Astrocyte of the cerebellum (primary cell): ENCODE measurements at places on chromosomes 3 and 15.

- no peak for DNase-seq
Measured at GRCh38 chr3:29871087-29871486, 590.2 kb downstream of the RBMS3 start.

DNA sequence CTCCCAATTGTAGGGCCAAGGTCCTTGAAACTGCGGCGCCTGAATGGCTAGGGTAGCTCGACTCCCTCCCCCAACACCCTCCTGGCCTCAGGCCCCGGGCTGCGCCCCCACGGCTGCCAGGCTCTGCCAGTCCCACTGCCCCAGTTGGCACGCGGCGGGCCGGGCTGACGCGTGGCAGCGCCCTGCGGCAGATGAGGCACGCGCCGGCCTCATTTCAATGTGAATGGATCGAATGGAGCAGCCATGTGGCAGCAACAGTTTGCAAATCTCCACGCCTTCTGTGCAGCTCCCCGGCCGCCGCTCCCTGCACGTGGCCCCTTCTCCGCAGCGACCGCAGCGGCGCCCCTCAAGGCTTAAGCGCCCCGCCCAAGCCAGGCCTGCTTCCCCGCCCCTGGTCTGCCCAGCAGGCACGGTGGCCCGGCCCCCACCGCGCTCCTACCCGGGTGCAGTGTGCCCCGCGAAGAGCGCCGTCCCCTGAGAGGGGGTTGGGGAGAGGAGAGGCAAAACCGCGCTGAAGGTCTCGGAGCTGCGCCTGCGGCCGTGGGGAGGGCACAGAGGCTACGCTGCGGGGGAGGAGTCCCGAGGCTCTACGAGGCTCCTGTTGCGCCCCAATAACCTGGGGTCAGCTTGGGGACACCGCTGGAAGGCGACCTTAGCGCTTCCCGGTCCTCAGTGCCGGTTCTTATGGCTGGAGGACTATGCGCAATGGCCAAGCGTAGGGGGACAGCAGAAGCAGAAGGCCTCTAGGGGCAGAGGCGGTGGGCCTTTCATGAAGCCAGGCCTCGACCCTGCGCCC, 3.1 kb upstream of the DLL4 start:
- no peak for DNase-seq

GRCh38 chr15:59327942-59328341, 44.7 kb downstream of the MYO1E start:
- DNase-seq = no peak

GRCh38 chr3:189195302-189195701, 23.5 kb downstream of the TPRG1 start:
- DNase-seq = no peak

DNA sequence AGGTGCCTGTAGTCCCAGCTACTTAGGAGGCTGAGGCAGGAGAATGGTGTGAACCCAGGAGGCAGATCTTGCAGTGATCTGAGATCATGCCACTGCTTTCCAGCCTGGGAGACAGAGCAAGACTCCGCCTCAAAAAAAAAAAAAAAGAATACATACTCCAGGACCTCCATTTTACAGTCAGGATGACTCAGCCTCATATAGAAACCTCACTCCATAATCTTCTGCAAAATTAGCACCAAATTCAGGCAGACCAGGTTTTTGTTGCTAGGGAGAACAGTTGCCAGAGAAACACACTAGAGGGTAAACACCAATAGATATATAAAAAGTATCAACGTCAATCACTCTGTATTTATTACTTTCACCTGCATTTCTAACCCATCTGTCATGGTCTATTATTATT, 28.3 kb upstream of the AP3B2 start:
- no peak for DNase-seq

DNA sequence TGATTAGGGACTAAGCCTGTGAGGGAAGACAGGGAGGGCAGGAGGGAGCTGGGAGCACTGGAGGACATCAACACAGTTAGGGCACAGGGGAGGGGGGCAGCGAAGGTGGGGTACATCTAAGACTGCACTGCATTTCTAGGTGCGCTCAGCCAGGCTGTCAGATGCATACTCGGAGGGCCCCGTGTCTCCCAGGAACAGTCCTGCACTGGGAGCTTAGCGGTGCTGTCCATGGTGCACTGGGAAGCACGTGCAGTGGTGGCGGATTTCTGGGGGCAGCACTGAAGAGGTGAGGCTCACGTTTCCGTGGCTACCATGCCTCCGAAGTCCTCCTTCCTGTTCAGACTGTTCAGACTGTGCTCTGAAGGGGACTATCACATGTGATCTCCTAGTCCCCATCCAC, 54.4 kb downstream of the ROPN1B start:
- DNase-seq = no peak

- DNase-seq = no peak
Measured at GRCh38 chr15:57544848-57545480, 46.7 kb upstream of the MYZAP start.

GRCh38 chr3:27596334-27596841, 112.2 kb upstream of the SLC4A7 start:
- peak; percentile 72 for DNase-seq

- DNase-seq = no peak
Measured at GRCh38 chr15:42732095-42732827, 4.7 kb downstream of the CDAN1 start.

DNA sequence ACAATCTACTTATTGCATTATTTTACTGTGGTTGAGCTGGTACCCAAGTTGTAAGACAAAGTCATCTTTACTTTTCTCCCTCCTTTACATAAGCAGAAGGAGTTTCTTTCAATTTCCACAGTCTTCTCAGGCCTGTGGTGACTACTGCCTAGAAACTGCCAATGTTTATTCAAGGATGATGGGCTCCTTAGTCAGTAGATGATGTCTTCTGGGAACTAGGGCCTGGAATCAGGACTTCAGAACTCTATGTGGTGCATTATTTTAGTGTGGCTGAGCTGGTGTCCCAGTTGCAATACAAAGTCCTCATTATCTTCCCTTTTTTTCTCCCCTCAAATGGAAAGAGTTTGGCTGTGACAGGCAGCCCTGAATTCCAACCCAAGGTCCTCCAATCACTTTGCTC, 1762.5 kb downstream of the SI start:
- no peak for DNase-seq

DNA sequence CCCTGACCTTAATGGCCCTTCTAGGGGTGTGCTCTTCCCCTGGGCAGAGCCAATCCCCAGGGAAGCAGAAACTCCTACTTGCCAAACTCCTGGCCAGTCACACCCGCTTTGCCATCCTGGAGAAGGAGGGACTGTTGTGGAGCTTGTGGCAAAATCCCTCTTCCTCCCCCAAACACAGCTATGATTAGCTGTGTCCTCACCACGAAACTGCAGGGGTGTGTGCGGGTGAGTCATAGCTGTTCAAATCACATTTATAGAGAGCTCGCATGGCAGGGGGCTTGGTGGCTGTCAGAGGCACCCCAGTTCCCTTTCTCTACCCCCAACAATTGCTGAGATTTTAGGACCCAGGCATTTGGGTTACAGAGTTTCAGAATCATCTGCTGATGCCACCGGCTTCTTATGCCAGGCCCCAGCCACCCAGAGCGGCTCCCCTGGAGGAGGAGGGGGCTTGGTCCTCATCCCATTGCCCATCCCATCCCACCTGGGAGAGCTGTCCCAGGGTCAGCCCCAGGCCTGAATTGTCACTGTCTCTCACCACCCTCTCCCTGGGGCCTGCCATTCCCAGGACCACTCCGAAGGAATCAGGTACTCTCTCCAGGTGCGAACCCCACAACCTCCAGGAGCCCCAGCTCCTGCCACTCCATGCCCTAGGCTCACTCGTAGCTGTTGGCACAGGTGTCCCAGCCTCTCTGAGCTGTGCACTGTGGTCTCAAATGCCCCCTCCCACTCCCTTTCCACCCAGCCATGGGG, 28.8 kb upstream of the MAGEF1 start:
- no peak for DNase-seq

GRCh38 chr3:32596909-32597369, 26.3 kb upstream of the DYNC1LI1 start:
- no peak for DNase-seq

- DNase-seq = no peak
Measured at GRCh38 chr15:67821784-67822440, 3.4 kb upstream of the SKOR1 start.

DNA sequence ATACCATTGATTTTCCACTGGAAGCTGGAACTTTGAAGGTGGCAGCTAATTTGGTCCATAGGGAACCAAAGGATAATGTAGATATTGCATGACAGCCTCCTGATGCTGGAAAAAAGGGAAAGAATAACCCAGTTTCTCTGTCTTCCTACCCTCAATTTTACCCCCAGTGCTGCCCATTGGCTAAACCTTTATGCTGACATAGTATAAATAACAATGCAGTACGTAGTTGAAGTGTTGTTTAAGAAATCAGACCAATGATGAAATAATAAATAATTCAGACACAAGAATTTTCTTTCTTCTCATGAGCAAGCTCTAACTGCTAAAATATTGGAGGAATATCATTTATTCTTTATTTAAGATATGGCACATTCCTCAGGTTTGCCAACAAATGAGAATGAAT, 843.4 kb downstream of the EPHA3 start:
- no peak for DNase-seq

DNA sequence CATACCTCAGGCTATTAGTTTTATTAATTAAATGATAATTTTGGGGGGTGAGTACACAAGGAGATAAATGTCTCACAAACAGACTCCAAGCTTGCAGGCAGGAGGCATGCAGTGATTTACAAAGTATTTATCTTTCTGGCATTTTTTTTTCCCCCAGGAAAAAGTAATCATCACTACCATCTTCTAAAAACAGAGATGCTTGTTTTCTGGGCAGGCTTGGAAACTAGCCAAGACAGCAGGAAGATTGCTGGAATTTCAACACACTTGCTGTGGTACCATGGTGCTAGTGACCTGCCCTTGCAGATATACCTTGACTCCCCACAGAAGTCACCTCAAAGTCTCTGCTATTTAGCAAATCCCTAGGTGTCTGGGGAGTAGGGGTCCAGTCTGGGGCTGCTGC, 732.8 kb upstream of the CFAP20DC start:
- no peak for DNase-seq

DNA sequence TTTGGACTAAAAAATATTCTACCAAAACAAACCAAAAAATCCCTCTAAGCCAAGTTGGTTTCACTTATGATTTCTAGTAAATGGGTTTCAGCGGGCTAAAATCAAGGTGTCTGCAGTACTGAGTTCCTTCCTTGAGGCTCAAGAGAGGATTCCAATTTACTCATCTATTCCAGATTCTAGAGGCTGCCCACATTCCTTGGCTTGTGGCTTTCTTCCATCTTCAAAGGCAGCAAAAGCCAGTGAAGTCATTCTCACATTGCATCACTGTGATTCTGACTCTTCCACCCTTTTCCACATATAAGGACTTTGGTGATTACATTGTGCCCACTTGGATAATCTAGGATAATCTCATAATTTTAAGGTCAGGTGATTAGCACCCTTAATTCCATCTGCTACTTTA, 48.1 kb downstream of the DPPA2 start:
- DNase-seq = no peak

DNA sequence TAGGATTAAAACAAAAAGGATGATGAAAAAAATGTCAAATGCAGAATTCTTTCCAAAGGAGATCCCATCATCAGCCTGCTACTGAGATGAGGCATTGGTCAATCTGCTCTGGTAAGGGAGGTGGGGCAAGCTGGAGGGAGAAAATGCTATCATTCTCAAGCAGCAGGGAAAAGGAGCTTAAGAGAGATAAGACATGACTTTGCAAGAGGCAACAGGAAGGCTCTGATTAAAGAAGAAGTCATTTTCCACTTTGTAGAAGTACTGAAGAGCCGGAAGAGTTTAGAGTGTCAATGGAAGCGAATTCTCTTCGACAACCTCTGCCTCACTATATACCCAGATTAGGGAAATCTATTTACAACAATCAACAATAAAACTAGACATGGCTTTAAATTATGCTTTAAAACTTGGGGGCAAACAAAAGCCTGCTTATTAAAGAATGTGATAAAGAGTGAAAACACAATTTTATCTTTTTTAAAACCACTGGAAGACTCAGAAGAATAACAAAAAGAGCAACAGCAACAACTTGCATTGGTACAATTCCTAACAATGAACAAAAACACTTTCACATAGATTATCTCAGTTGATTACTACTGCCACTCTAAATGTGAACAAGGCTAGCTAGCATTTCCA, 81.8 kb upstream of the NANOGP8 start:
- no peak for DNase-seq

- DNase-seq = no peak
Measured at GRCh38 chr3:182979674-182980191, 605 bp downstream of the DCUN1D1 start.

DNA sequence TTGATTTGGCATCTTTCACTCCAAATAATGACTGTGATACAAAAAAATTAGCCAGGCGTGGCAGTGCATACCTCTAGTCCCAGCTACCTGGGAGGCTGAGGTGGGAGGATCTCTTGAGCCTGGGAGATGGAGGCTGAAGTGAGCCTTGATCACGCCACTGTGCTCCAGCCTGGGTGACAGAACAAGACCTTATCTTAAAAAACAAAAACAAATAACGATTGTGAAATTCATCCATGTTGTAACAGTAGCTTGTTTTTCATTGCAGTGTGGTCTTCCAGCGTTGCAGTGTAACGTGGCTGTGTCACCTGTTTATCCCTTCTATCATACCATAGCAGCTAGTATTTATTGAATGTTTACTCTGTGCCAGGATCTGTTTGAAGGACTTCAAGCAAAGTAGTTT, 120.9 kb downstream of the ITPR1 start:
- no peak for DNase-seq

DNA sequence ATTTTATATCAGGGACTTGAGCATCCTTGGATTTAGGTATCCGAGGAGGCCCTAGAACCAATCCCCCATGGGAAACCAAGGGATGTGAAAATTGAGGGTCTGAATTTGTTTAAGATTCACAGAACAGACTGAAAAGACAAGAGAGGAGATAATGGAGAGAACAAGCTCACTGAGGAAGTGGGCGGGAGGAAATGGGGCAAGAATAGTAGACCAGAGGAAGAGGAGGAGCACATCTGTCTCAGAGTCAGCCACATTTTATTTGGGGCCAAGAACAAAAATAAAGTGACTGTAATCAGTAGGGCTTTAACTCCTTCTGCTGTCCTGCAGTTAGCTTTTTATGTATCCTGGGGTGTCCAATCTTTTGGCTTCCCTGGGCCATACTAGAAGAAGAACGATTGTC, 63.8 kb downstream of the BLM start:
- DNase-seq = no peak

GRCh38 chr15:70092464-70093027, 5.2 kb downstream of the TLE3 start:
- peak; percentile 48 for DNase-seq

DNA sequence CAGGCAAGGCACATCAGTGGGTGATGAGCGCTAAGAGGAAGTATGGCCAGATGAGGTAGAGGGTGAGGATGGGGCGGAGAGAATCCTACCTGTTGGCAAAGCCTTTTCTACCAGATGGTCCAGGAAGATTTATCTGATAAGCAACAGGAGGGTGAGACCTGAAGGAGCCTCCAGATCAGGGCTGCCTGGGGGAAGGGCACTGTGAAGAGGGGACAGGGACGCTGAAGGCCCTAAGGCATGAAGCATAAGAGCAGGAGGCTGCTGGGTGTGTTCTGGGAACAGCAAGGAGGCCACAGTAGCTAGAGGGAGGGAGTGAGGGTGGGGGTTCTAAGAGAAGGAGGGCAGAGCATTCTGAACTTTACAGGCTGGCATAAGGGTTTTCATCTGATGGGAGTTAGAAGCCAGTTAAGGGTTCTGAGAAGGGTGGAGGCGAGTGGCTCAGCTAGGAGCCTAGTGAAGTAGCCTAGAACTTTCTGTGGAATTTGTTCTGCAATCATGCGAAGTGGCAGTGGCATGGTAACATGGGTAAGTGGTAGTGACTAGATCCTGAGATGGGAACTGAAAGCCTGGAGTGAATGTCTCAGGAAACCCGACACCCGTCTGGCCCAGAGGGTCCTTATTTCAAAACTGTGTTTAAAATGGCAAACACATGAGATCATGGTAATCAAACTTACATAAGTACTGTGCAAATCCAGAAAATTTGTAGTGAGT, 29.9 kb downstream of the CGNL1 start:
- DNase-seq = no peak
